Peyer's patch (tissue), 4 donors: ENCODE measurements at places on chromosomes 5 and 9. TPM values are rescaled to one million over a fixed set of nuclear protein-coding genes. Genes with fewer than 3 reads are reported as not detected.

- DNase-seq = no peak
These were observed 32.5 kb downstream of the CSF1R start for GRCh38 chr5:150053713-150054392.

- DNase-seq = no peak
These were observed 154.3 kb downstream of the DENND1A start for GRCh38 chr9:123775289-123776284.

GRCh38 chr9:36551910-36552309, 20.8 kb upstream of the MELK start:
- DNase-seq = no peak

DNA sequence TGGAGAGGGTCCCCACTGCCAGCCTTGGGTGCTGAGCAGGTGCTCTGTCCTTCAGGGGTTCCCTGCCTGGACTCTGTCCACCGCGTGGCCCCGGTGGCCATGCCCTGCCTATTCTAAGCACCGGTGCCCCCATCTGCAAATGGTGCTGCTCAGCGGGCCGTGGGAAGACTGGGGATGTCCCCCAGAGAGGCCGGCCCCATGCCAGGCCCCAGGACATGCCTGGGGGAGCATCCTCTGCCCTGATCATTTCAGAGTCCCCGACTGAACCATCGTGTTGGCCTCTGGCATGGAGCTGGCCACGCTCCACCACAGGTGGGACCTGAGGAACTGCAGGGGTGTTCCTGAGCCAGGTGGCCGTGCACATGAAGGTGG, 64.7 kb downstream of the RXRA start:
- DNase-seq = no peak

DNA sequence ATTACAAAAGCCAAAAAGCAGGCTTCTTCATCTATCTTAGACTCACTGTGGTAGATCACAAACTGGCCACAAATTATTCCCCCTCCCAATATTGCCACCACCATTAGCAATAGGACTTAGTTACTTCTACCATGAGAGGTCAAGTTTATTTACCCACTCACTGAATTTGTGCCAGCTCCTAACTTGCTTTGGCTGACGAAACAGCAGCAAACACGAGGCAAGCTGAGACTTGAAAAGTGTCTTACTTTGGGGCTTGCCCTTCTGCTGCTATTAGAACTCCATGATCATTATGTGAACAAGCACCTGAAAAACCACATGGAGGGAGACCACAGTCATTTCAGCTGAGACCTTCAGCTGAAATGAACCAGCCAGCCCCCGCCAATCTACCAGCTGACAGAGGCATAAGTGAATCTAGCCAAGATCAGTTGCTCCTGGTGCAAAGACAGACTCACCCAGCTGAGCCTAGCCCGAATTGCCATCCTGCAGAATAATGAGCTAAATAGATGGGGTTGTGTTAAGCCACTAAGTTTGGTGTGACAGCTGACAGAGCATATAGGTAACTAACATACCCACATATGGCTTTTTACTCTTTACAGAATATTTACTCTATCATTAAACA, 5.7 kb downstream of the WDR41 start:
- DNase-seq = no peak

DNA sequence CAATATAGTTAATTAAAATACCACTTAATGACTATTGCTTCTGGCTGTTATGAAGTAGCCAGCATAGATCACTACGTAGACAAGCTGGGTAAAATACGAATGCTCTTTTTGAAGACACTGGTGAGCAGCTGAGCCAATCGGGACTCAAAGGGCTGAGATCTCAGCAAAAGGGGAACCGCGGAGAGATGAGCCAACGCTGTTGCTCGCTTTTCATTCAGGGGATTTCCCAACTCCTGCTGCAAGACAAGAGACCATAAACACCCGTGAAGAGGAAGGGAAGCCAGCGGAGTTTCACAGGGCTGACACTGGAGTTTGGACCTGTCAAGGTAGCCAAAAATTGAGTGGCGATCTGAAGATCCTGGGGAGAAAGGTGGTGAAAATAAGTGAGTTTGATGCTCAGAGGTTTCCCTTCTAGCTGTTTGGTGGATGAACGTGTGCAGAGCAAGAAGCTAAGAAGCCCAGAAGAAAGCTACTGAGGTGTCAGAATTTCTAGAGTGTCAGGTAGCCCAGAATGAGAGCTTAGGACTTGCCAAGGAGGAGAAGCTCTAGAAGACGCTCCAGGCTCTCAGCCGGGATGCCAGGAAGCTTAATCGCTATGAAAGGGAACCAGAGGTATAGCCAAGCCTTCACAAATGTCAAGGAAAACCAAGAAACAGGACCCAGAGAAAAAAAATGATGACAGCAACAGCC, 79.6 kb upstream of the RNU6ATAC start:
- DNase-seq = peak; percentile 79

DNA sequence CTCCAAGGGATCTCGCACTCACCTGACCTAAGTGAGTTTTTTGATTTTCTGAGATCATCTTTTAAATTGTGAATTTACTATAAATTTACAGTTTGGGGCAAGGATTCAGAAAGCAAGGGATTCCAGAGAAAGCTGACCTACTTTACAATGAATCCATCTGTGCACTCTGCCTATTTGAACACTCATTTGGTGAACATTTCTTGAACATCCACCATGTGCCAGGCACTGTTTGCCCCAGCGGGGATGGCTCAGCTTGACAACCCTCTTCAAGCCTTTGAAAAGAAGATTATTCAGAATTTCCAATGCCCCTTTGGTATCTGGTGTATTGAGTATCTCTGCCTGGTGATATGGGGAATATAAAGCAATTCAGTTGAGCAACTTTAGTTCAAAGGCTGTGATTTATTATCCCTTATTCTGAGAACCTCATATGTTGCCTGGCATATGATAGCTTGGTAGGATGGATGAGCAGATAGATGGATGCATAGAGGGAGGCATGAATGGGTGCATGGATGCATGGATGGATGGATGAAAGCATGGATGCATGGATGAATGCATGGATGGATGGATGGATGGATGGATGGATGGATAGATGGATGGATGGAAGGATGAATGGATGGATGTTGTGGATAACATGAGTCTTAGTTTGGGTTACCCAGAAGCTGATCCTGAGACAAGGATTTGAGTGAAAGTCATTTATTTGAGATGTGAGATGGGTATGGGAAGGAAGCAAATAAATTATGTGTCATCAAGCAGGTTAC, 149.7 kb upstream of the ZNF366 start:
- no peak for DNase-seq

- no peak for DNase-seq
These were observed 43.1 kb downstream of the SPATA31D1 start for GRCh38 chr9:82031538-82032280.

DNA sequence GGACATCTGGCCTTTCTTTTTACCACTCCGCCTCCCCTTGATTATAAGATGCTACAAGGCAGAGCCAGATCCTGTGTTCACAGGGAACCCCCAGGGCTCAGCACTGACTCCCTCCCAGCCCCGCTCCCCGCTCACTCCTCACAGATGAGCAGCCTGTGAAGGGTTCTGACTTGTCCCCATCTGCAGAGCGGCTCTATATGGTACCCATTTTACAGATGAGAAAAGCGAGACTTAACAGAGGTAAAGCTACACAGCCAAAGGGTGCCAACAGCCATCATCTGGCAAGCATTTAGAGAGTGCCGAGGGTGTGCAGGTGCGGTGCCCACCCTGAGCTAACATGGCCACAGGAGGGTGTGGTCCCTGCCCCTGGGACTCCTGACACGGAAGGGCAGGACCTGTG, 18.8 kb downstream of the FIBCD1 start:
- no peak for DNase-seq

- DNase-seq = no peak
These were observed 91.3 kb downstream of the RALGPS1 start for GRCh38 chr9:127005770-127006314.

DNA sequence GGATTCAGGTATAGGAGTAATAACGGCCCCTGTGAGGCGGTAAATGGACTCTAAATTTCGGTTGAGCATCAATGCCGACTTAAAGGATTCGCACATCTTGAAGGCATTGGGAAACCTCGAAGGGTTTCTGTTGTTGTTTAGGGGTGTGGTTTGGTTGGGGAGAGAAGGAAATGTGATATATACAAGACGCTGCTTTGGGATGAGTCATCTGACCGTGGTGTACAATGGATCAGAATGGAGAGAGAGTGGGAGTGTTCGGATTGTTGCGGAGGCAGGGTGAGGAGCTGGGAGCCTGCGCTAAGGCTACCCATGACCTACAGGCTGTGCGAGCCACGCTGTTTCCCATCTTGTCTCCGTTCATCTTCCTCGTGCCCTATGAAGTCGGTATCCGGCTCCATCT, 60.4 kb upstream of the ERCC6L2 start:
- no peak for DNase-seq

DNA sequence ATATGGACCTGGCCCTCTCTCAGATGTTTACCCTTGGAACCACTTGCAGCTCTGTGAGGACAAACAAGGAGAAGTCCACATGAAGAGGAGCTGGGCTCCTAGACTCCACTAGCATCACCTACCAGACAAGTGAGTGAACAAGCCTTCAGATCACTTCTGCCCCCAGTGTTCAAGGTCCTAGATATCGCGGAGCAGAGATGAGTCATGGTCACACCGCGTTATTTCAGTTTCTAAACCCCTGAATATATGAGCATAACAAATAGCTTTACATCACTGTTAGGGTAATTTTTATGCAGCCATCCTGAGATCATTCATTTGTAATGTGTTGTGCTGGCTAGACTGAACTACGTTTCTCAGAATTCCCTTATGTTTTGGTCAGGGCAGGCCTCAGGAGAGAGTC, 77.0 kb upstream of the DAP start:
- no peak for DNase-seq

DNA sequence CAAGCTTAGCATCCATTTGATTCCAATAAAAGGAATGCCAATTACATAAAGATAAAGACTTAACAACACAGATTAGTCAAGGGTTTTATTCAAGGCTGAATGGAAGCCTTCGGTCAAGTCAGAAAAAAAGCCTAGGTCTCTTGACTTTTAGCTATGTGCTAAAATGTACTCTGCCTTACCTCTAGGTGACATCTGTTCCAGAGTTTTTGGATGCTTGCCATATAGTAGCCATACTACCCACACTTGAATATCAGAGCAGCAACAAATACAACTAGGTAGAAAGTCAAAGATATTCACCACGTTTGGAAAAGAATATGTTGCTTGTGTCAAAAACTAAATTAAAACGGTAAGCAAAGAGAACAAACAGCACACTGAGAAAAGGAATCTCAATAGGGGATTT, 484.7 kb downstream of the ELAVL2 start:
- no peak for DNase-seq

GRCh38 chr5:171745602-171746001, 40.0 kb upstream of the SMIM23 start:
- no peak for DNase-seq

DNA sequence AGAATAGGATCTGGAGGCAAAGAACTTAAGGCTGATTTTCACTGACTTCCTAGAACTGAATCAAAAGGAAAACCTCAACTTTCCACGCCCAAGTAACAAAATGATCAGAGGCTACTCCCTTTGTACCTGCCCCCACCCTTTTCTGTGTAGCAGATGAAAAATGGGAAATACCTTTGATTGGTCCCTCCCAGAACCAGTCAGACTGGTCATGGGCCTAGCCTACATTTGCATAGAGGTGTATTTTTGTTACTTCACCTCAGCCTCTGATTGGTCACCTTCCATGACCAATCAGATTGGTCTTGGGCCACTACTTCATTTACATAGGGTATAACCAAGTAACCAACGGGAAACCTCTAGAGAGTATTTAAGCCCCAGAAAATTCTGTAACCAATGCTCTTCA, 1553.5 kb upstream of the C9orf72 start:
- no peak for DNase-seq

- no peak for DNase-seq
These were observed 15.2 kb upstream of the MAP3K1 start for GRCh38 chr5:56800186-56800585.

DNA sequence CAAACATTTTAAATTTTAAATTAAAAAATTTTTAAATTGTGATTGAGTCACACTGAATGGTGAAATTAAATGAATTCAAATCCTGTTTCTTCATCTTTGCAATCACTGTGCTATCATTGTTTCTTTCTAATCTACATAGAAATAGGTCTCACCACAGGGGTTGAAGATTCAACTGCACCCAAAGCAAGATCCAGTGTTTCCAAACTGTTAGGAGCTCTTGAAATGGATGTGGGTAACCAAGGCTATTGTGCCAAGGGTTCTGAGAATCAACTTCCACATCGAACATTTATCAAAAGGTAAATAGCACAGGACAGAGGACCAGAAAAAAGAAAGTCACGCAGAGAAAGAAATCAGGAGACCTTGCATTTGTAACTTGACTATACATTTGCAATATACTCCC, 172.6 kb upstream of the RASEF start:
- no peak for DNase-seq

DNA sequence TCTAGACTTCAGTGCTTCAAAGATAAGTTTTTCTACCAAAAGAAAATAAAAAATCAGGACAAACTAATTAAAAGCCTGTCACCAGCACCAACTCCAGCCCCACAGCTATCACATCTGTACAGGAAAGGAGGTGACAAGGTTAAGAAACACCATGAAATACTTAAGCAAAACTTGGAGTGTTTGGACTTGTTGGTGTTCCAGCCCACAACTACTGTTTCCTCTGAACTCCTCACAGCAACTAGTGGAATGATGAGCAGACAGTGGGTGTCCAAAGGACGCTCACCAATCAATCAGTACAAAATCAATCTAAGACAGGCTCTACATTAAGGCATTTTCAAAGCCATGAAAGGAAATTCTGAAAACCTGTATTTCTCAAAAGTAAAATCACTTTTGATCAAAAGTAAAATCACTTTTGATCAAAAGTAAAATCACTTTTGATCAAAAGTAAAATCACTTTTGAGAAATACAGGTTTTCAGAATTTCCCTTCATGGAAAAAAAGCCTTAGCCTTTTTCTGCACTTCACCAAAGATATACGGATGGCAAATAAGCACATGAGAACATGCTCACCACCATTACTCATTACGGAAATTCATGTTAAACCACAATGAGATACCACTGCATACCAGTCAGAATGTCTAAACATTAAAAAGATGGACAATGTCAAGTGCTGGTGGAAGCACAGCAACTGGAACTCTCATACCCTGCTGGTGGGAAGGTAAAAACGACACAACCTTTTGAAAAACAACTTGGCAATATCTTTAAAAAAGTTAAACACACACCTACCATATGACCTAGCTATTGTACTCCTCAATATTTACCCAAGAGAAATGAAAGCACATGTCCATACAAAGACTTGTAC, 79.7 kb downstream of the MED27 start:
- no peak for DNase-seq

GRCh38 chr5:54086191-54086590, 224.2 kb downstream of the ARL15 start:
- no peak for DNase-seq

- DNase-seq = no peak
These were observed 15.4 kb downstream of the NIPSNAP3B start for GRCh38 chr9:104779334-104779733.

CDH10 gene
- total RNA-seq = not detected

PTGDS gene
- 4.4 TPM for total RNA-seq

GPRIN1 gene
- total RNA-seq = 1.5 TPM

OBP2B gene
- total RNA-seq = not detected

SH3GL2 gene
- total RNA-seq = not detected

LCNL1 gene
- total RNA-seq = 0.28 TPM

SURF1 gene
- 75.1 TPM for total RNA-seq
